ENCODE measurements at places on chromosomes 7 and 10.

GRCh38 chr7:69670701-69671100, 72.4 kb downstream of the AUTS2 start:
- no peak for DNase-seq

- DNase-seq, result no peak
These were observed 19.8 kb downstream of the PIK3AP1 start for GRCh38 chr10:96700374-96701099.

DNA sequence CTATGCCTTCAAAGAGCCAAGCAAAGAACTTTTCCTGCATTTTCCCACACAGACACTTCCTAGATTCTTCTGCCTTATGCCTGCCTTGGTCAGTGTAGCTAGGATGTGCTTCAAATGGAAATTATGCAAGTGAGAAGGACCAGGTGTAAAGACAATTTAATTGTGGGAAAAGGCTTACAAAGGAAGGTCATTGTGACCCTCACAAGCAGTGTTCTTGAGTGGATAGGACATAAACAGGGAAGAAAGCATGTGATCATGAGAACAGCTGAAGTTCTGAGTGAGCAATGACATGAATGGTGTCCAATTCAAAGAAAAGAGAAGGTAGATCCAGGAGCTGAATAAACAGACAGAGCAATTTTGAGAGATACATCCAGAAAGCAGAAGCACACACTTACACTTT, 1.3 kb upstream of the PIP start:
- DNase-seq, result no peak

GRCh38 chr10:64528294-64529002, 1007.2 kb downstream of the REEP3 start:
- DNase-seq, result no peak

DNA sequence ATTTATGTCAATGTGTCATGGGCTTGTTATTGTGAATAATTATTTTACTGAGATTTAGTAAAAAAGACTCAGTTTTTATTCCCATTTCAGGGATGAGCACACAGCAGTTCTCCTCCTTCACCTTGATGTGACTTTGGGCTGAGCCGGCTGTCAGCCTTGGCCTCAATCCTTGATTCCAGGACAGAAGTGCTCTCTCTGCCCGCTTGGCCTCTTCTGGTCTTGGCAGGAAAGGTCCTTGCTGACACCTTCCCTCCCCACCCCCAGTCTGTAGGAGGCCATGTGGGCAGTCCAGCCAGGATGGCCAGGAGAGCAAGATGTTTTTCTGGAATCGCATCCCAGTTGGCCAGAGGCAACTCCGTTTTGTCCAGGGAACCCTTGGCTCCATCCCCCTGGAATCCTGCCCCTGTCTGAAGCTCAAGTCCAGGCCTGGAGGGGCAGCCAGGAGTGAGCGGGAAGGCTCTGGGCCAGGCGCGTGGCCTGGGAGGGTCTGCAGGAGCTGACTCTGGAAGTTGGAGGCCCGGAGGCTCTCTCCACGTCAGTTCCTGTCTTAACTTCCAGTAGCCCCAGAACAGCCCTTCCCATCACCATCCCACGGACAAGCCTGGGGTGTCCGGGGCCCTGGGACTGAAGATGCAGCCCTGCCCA, 100.9 kb downstream of the PDGFA start:
- DNase-seq, result no peak

DNA sequence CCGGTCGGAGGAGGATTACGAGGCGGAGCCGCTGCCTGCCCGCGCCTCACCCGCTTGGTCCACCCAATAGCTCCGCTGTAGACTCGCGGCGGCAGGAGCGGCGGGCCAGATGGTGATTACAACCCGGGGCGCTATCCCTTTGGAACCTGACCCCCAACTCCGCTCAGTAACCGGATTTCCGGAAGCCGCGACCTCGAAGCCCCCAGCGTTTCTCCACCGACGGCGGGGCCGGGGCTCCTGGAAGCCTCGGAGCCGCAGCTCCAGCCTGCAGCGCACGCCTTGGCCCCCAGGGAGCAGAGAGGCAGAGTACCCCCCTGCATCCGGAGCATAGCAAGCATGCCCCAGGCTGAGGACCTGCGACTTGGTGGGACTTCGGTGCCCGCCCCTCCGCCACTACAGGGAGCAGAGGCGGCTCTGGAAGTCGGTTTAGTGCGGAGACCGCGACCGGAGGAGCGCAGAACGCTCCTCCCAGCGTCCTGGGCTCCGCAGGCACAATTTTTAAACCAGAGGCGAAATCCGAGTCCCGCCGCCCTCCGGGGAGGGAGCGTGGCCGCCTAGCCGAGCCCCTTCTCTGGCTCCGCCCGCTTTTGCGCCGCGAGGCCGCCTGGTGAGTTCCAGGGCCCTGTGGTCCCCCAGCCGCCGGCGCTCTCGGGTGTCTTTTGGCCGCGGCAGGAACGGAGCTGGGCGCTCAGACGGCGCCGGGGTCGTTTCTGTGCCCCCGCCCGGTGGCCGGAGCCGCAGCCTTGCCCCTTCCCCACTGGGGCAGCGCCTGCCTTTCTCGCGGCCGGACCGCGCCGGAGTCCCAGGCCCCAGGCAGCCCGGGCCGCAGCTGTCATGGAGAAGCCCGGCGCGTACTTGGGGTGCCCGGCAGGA, 28.2 kb upstream of the BMS1 start:
- peak; percentile 10 for DNase-seq

GRCh38 chr7:44536090-44536489, 5.0 kb downstream of the NPC1L1 start:
- DNase-seq, result no peak

DNA sequence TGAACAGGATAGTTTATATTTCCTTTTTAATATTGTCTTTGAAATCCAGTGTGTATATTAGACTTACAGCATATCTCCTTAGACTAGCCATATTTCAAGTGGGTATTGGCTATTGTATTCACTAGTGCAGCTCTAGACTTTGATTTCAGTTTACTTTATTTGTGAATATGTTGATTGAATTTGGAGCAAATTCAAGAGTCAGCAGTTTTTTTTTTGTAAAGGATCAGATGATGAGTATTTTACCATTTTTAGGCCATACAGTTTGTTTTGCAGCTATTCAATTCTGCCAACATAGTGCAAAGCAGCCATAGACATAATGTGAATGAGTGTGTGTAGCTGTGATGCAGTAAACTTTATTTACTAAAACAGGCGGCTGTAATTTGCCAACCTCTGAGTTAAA, 4.6 kb downstream of the STK31 start:
- no peak for DNase-seq

DNA sequence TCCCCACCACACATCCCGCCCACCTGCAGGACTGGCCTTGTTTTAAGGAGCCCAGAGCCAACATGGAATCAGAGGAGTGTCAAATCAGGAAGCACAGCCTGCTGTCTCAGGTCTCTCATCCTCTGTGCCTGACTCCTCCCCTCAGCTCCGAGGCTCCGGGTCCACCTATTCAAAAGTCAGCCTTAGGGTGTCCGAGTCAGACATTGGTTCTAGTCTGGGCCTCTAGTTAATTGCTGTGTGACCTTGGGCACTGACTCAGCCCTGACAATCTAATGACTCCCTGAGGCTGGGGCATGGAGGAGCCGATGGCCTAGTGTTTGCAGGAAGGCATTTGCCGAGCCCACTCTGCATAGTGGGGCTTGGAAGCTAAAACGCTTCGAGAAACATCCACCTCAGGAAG, 223.1 kb upstream of the PPP2R2D start:
- DNase-seq, result no peak

- DNase-seq, result no peak
These were observed 29.1 kb downstream of the RSU1 start for GRCh38 chr10:16788125-16788524.

DNA sequence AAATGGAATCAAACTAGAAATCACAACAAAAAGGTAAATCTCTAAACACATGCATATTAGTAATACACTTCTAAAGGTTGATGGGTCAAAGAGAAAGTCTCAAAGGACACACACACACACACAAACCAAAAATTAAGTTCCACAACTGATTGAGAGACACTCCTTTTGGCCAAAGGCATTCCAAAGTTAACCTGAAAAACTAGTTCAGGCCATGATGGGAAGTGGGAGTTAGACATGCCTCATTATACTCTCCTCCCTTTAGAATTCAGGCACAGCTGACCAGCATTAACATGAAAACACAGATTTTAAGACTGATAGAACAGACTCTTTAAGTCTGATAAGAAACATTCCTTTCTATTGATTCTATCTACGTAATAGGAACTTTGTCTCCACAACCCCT, 332.4 kb upstream of the IGFBP3 start:
- DNase-seq, result no peak

- DNase-seq, result peak; percentile 86
These were observed 39.7 kb downstream of the CACNB2 start for GRCh38 chr10:18179891-18180290.

Data from fibroblast of gingiva (primary cell).